ENCODE measurements at places on chromosomes 3 and 15.
A peak's percentile ranks its signal among the peaks of the same experiment; 100 is the strongest.

DNA sequence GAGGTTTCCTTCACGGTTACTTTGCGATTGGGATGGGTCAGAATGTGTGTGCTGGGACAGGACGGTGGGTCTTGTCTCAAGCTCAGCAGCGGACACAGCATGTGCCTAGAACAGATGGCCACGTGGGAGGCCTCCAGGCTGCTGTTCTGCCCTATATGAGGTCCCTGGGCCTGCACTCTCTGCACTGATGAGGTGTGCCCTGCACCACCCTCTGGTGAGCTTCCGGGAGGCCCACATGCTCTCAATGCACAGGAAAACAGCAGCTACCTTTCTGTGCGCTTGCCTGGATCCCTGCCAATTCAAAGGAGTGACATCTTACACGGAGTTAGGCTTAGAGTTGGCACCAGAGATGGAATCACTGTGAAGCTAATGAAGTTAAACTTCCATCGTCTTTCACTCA, 59.8 kb downstream of the BOC start:
- DNase-seq, result no peak

DNA sequence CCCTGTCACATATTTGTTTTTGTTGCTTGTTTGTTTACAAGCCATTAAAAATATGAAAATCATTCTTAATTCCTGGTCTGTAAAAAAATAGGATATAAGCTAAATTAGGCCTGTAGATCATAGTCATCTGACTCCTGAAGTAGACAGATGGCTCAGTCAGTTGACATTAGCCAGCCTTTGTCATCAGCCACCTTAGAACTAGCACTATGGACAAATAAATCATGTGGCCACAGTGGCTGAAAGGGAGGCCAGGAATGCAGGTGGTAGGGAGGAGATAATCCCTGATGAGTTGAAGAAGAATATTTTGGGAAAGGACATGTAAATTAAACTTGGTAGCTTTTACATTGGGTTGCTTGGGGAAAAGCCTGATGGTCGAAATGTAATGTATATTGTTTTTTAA, 1544.9 kb downstream of the SI start:
- DNase-seq, result no peak

- DNase-seq, result no peak
Measured at GRCh38 chr3:127800508-127800907, 21.8 kb downstream of the MGLL start.

DNA sequence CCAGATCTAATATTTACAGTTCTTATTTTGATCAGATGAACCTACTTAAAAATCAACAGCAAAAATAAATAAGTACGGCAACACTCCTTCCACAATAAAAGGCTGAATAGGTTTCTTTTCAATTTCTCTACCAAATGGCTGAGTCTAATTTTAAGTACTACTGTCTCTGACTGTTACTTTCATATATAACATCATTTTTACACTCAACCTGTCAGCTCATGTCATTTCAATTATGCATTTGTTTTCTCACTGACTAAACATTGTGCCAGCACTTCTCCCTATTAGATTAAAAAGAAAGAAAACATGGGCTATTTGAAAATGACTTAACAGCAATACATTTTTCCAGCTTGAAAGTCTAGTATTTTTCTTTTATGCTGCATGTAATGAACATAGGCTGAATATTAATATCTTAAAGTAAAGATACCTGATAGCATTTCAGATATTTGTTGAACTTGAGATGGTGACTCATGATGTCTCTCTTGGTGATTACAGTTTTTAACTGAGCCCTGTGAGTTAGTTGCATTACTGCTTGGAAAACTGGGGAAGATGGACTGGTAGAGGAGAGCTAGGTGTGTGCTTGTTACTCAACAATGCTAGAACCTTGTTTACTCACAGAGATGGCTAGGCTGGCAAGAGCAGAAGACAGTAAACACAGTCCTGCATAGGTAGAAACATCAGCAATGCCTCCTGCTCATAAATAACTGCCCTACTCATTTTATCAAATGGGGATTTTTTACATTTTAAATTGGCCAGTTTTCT, 73.9 kb downstream of the PEX5L start:
- DNase-seq, result no peak

DNA sequence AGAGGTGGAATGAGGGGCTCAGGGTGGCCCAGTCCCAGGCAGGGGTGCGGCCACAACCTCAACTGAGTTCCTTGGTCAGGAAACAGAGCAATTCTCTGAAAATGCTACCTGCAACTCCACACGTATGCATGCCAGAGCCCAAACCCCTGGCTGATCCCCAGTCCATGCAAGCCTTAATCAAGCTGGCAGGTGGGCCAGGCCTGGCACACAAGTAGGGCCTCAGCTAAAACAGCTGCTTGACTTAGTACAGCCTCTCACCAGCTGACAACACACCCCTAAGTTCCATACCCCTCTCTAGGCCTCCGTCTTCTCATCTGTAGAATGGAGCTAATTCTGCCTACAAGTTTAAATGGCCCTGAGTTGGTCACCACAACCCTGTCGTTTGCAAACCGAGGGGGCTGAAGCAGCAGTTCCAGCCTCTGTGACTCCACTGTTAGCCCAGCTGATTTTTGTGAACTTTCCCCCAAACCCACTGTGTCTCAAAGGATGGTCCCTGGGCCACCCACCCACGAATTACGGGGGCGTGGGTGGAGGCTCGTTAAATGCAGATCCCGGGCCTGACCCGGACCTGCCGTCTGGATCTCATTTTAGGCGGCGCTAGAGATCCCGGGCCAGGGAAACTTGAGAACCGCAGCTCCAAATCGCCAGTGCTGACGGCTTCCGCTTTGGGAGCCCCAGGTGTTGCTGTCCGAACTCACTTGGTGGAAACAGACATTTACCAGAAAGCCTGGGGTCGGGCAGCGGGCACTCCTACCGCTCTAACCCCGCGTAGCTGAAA, 927 bp downstream of the CHDH start:
- DNase-seq, result peak; percentile 51

- DNase-seq, result no peak
Measured at GRCh38 chr15:45704329-45705249, 69.8 kb downstream of the SQOR start.

DNA sequence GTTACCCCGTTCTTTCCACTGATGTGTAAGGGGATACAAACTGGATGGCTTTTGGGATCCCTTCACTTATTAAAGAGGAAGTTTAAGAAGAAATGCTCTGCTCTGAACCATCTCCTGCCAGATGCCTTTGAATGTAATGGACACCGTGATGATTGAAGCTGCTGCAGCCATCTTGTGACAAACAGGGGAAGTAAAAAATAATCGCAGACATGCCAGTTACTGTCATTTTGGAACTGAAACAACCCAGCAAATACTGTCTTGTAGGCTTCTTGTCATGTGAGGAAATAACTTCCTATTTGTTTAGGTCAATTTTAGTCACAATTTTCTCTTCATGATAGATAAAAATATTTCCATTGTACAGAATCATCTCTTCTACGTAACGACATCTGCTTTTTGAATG, 224.0 kb downstream of the CHL1 start:
- no peak for DNase-seq

- no peak for DNase-seq
Measured at GRCh38 chr3:58234516-58234931, 3.1 kb upstream of the ABHD6 start.

DNA sequence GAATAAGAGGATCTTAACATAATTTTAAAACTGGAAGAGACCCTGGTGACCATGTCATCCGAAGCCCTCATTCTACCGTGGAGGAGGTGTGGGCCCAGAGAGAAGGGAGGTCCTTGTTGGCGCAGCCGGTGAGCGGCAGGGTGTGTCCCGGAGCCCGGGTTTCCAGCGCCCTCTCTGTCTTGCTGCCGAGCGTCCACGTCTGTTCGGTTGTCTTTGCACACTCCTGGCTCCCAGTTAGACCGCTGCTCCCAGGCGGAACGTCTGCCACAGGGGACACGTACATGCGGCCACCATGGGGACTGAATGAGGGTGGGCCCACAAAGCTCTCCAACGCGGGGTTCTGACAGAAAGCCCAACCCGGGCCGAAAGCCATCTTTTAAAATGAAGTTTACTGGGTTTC, 6.6 kb upstream of the MUC4 start:
- DNase-seq, result no peak
